OCI-LY7 (cell line): ENCODE measurements at places on chromosomes 5 and 9.

- DNase-seq, result peak; percentile 81
Observed at GRCh38 chr5:149605998-149606724, 24.9 kb downstream of the ARHGEF37 start.

DNA sequence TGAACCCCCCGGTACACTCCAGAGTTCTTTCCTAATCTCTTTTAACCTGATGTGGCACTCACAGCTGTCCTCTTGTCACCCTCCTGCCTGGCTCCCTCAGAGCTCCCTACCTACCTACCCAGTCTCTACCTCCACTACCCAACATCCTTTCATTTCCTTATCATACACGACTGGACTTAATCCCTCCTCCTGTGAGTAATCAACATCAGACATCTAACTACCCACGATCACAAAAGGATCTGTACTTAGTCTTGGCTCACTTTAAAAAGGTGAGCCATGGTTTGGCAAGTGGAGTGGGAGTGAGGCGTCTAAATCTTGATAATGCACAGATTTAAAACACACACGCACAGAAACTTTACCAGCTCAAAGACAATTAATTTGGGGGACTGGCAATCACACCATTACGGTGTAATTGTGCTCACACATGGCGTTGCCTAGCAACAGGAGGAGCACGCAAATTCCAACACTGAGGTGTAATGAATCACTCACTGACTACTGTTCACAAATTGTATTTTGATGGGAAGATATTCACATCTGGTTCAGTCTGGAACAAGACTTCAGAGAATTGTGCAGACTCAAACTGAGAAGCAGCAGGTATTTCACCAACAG lies 235.9 kb downstream of the EPB41L4A start:
- DNase-seq, result no peak

GRCh38 chr9:35156781-35157180 lies 5.0 kb upstream of the UNC13B start:
- DNase-seq, result no peak

DNA sequence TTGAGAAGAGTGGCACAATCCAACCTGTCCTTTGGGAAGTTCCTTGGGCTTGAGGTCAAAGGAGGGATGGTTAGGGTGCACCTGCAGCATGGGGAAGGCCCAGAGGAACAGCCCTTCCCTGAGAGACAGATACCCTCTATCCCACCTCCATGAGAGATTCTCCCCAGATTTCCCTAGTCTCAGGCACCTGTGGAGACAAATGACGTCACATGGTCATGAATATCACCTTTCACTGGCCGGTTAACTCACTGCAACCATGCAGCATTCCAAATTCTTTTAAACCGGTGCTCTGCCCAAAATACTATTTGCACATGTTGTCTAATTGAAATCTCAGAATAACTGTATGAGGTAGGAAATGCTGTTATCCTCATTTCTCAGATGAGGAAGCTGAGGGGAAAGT lies 15.6 kb upstream of the TRIO start:
- no peak for DNase-seq

DNA sequence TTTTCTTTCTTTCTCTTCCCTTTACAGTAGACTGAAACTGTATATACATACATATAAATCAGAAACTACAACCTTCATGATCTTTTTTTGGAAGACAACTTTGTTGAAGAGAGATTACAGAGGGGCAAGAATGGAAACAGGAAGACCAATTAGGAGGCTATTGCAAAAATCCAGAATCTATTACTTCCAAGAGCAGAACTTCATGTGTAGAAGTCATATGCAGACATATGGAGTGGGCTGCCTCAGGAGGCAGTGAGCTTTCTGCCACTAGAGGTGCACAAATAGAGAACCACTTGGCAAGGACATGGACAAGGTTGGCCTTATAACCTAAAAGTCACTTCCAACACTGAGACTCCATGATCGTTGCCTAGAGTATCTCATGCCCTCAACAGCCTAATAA lies 157.8 kb upstream of the NR4A3 start:
- DNase-seq, result no peak

- peak; percentile 46 for DNase-seq
Observed at GRCh38 chr5:54243483-54244080, 66.8 kb downstream of the ARL15 start.

- no peak for DNase-seq
Observed at GRCh38 chr5:123099514-123100151, 10.6 kb downstream of the PRDM6 start.

GRCh38 chr9:13263511-13263910 lies 16.0 kb downstream of the MPDZ start:
- no peak for DNase-seq

DNA sequence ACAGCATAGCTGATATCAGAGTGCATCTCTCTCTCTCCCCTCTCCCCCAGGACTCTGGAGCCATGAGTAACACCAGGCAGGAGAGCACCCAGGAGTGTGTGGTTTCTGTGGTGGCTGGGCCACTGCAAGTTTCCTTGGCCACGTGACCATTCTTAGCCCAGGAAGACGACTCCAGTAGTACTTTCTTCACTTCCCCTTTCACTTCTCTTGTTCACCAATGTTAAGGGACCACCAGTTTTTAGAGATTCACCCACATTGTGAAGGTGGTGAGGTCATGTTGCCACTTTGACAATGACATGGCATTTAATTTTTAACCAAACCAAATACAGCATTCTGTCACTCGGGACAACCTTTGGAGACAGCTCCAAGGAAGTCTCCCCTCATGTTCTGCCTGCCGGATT lies 17.9 kb upstream of the DAPK1 start:
- peak; percentile 77 for DNase-seq

- no peak for DNase-seq
Observed at GRCh38 chr5:23450187-23450586, 57.2 kb upstream of the PRDM9 start.

- DNase-seq, result no peak
Observed at GRCh38 chr5:74632947-74633356, 7.6 kb downstream of the ENC1 start.

- no peak for DNase-seq
Observed at GRCh38 chr5:113489299-113489698, 1.0 kb upstream of the MCC start.

DNA sequence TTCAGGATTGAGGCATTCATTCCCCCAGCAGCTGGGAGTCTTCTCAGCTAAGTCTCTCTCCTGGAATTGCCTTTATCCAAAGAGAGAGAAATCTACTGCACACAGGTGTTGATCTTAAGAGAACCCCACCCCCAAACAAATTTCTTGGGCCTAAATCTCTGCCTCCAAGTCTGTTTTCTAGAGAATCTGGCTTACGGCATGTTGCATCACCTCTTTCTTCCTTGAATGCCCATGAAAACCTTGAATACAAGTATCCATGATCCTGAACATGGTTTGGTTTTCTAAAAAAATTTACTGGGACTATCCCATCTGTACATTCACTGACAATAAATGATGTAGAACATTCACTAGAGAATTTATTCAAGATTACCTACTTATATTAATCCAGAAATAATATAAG lies 401.6 kb downstream of the PDE4D start:
- no peak for DNase-seq

- no peak for DNase-seq
Observed at GRCh38 chr5:139474890-139475791, 4.3 kb downstream of the SMIM33 start.

- no peak for DNase-seq
Observed at GRCh38 chr5:102795526-102795925, 40.4 kb downstream of the PAM start.

DNA sequence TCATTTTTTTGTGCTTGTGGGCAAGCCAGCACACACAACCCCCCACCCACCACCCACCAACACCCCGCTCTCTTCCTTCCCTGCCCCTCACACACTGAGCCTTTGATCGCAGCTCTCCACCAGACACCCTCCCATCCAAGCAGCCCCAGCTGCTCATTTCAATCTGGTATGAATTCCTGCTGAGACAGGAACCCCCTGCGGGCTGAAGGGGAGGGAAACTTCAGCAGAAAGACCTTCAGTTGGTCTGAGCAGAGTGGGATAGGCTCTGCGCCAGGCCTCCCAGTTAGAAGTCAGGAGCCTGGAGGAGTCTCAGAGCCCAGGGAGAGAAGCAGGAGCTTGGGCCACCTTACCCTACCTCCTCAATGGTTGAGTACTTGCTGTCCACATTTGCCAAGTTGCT lies 7.2 kb downstream of the PCDHGC5 start:
- no peak for DNase-seq

- peak; percentile 23 for DNase-seq
Observed at GRCh38 chr5:146048994-146049703, 56.2 kb downstream of the PLAC8L1 start.

- DNase-seq, result no peak
Observed at GRCh38 chr9:124381170-124381945, 33.9 kb downstream of the PSMB7 start.

DNA sequence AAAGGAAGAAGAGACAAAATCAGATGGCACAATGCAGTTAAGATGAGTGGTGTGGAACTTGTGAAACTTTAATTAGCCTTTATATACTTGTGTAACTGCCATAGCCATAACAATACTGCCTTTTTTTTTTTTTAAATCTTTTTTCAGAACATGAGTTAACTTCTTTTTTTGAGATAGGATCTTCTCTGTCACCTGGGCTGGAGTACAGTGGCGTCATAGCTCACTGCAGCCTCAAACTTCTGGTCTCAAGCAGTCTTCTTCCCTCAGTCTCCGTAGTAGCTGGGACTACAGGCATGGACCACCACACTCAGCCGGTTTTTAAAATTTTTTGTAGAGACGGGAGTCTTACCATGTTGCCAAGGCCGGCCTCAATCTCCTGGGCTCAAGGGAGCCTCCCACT lies 37.2 kb downstream of the GPBP1 start:
- DNase-seq, result no peak

GRCh38 chr9:111320631-111321030 lies 9.4 kb downstream of the OR2K2 start:
- no peak for DNase-seq

DNA sequence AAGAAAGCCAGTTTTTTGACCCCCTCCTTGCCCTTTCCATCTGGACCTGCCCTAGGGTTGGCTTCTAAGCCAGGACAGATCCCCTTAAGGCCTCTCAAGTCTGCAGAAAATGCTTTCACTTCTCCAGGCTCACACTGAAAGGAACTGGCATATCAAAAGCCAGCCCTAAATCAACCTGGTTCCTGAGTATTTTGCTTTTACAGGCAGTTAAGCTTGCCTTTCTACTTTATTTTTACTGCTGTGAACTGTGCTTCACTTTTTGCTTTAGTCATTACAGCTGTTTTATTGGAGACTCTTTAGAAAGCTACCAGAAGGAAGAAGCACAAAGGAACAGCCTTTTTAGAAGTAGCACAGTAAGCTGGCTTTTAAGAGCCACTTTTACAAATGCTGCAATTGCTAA lies 5.0 kb downstream of the TARS1 start:
- no peak for DNase-seq

DNA sequence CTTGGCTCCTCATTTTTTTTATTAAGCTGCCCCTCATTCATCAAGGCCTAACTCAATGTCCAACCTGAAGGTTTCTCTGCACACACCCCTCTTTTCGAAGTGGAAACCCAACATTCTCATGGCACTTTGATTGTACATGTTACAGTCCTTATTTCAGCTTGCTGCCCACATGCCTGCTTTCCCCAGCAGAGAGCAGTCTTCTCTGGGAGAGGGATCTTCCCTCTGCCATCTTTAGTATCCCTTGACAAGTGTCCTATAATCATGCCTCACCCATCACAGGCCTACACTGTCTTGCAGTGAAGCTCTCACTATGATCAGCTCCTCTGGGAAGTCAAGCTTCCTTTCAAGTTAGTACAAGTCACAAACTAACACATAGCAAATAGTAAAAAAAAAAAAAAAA lies 175.1 kb downstream of the ACER2 start:
- no peak for DNase-seq

DNA sequence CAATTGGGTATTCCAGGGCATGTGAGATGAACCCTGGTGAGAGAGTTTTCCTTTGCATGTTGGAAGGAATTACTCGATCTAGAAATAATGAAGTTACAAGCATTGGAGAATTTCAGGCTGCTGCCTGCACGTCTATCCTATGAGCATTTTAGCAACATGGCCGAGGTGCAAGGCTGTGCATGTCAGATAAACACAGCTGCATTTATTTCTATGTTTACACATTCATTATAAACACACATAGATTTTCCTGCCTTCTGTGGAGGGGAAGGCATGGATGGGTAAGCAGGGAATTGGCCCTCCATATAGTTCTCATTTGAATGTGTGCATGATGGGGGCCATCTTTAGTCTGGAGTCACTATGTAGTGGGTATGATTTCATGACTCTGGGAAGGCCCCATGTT lies 42.3 kb downstream of the AOPEP start:
- no peak for DNase-seq

DNA sequence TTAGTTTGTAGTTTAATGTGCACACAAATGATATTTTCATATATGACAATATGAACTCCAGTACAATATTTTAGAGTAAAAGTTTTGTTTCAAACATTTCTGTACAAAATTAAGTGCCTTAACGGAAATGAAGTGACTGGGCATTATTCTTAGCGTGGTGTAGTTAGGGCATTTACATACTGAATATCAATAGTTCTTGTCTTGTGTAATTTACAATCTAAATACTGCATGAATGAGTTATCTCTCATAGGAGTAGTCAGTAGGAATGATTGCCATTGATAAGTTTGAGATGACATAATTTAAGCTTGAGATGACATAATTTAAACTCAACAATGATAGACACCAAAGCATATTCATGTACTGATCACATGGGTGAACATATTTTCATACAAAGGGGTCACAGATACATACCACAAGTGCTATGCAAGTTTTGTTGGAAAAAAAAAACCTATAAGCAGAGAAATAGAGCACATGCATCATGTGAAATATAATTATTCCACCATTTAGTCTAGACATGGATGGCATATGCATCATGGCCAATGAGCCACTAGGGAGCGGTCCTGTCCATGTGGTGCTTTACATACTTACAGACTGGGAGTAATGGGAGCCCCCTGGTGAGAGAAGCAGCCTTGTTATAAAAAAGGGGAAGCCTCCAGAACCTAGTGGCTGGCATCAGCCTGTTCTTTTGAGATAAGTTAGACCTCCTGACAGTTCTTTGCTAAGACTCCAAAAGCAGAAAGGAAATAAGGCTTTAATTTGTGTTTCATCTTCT lies 1523.9 kb downstream of the MAT2B start:
- DNase-seq, result peak; percentile 1

GRCh38 chr9:88447431-88447830 lies 59.2 kb downstream of the SPIN1 start:
- no peak for DNase-seq

- no peak for DNase-seq
Observed at GRCh38 chr9:83536332-83536731, 1.9 kb downstream of the FRMD3 start.

DNA sequence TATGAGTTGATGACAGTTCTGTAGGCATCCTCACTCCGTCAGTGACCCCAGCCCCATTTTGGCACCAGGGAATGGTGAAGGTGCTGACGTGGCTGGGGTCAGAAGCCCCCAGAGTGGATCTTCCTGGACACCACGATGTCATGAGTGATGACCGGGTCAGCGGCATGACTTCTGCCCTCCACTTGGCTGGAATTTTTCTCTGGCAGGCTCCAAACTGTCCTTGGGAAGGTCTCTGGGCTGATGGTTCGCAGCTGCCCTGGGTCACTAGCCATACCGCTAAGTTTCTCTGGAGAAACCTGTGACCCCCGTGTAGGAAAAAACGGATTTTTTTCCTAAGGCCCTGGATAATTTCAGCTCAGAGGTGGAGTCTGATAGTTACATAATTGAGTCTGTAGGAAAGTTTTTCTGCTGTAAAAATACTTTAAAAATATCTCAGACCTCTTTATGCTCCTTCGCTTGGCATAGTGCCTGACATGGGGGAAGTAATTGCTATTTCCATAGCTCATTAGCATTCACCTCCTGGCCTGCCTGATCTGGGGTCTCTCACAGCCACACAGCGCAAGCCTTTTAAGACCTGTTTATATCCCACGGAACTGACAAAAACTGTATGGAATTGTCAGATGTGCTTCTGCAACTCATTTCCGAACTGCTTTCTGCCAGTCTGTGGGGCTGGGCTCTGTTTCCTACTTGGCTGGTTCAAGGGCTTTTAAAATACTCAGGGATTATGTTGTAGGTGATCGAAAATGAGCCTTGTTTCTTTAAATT lies 69.2 kb downstream of the ANGPTL2 start:
- DNase-seq, result no peak
